ENCODE measurements at places on chromosomes 11 and 22.

DNA sequence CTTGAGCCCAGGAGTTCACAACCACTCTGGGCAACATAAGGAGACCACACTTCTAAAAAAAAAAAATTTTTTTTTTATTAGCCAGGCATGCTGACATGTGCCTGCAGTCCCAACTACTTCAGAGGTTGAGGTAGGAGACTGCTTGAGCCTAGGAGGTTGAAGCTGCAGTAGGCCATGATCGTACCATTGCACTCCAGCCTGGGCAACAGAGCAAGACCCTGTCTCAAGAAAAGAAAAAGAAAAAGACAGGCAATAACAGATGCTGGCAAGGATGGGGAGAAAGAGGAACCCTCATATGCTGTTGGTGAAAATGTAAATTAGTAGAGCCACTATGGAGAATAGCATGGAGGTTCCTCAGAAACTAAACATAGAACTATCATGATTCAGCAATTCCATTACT, 64.8 kb downstream of the PAK1 start:
- DNase-seq: no peak

- no peak for DNase-seq
These were observed 8.2 kb upstream of the FNBP4 start for GRCh38 chr11:47775240-47775869.

GRCh38 chr11:35420371-35420770, 1.0 kb upstream of the SLC1A2 start:
- DNase-seq: no peak

GRCh38 chr22:37267661-37268413, 14.5 kb upstream of the CYTH4 start:
- DNase-seq: no peak

DNA sequence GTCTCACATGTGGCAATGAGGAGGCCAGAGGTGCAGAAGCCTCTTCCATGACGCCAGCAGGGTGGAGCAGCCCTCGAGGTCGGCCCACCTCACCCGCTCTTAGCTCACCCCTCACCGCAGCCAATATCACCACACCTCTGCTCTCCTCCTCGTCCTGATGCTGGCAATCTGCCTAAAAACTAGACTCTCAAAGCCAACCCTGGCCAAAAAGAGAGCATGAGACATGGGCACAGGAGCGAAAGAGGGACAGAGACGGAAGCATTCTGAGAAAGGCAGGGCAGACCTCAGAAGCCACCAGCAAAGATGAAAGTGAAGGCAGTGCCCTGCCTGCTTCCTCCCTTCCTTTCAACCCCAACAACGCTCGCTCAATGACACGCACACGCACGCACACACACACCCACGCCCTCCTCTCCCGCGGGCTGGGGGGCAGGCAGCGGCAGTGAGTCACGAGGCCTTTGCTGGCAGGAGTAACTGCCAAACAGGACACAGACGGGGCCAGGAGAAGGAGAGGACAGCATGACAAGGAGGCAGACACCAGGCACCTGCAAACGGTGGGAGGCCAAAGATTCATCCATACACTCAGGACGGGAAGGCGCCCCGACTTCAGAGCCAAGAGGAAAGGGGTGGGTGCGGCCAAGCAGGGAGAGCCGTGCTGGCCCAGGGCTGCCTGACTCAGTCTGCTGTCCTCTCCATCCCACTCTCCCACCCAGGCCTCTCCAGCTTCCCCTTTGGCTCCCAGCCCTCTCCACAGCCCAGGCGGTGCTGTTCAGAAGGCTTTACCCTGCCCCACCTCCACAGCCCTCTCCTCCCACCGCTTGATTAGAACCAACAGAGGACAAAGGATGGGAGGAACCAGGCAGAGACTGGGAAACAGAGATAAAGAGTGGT, 11.4 kb downstream of the IGSF9B start:
- peak; percentile 51 for DNase-seq

DNA sequence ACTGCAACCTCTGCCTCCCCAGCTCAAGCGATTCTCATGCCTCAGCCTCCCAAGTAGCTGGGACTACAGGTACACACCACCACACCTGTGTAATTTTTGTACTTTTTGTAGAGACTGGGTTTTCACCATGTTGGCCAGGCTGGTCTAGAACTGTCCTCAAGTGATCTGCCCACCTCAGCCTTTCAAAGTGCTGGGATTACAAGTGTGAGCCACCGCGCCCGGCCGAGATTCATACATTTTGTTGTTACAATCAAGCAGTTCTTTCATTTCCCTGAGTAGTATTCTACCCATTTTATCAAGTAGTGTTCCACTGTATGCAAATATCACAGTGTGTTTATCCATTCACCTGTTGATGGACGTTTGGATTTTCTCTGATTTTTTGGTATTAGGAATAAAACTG, 26.6 kb upstream of the SLC35C1 start:
- no peak for DNase-seq

DNA sequence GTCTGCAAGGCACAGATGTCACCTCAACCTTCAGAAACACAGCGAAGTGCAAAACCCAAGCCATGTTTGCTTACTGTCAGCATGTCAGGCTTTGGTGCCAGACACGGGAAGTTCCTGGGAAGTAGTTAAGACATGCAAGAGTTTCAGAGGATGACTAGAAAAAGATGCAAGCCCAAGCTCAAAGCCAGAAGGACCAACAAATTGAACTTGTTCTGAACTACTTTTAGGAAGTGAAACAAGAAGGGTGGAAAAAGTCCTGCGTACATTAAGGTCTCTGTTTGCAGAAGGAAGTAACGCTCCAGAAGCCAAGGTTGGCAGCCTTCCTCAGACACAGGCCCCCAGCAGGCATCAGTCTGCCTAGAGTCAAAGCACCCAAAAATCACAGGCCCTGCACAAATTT, 2.6 kb downstream of the AP1B1 start:
- no peak for DNase-seq

DNA sequence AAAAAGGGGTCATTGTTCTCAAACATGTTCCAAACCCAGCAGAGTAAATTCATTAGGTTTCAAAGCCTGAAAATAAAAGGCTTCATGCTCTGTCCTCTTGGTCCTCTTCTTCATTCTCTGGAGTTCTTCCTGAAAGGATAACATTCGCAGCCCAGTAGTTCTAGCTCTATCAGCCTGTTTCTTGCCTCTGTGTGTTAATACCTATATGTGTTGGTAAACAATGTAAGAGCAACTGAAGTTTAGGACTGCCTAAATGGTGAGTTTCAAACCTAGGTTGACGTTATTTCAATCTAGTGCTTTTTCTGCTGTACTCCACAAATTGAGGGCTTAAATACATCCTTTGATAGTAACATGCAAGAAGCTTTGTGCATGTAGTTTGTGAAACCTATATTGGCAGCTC, 9.4 kb downstream of the AASDHPPT start:
- DNase-seq: no peak

DNA sequence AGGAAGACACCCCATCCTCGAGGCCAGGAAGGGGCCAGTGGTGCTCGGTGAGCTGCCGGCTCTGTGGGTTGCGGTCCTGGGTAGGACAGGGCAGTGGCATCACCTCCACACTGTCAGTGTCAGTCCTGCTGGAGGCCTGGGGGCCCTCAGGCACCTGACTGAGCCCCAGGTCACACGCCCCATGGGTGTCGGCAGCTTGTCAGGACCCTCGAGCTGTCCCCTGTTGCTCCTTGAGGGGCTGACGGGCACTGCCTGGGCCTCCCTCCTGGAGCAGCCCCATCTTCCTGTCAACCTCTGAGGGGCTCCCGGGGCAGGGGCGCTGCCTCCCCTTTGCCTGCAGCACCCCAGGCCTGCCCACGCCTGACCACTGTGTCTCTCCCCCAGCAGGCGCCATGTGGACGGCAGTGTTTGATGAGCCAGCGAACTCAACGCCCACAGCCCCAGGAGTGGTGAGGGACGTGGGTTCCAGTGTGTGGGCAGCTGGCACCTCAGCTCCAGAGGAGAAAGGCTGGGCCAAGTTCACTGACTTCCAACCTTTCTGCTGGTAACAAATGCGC, 35.4 kb downstream of the SBF1 start:
- no peak for DNase-seq

DNA sequence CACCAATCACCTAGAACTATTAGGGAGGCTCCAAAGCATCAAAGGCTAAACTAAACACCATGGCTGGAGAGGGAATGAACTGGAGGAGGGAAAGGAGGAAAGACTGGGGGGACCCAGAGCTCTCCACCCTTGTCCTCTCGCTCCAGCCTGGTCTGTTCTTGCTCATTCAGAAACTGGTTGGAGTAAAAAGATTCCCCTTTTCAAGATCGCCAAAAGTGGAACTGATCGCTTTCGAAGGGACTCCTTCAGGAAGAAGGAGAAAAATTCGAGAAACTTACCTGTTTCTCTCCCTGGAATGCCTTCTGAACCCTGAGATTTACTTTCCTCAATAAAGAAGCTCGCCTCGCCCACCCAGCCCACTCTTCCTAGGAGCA, 46.9 kb downstream of the OR4D9 start:
- no peak for DNase-seq

DNA sequence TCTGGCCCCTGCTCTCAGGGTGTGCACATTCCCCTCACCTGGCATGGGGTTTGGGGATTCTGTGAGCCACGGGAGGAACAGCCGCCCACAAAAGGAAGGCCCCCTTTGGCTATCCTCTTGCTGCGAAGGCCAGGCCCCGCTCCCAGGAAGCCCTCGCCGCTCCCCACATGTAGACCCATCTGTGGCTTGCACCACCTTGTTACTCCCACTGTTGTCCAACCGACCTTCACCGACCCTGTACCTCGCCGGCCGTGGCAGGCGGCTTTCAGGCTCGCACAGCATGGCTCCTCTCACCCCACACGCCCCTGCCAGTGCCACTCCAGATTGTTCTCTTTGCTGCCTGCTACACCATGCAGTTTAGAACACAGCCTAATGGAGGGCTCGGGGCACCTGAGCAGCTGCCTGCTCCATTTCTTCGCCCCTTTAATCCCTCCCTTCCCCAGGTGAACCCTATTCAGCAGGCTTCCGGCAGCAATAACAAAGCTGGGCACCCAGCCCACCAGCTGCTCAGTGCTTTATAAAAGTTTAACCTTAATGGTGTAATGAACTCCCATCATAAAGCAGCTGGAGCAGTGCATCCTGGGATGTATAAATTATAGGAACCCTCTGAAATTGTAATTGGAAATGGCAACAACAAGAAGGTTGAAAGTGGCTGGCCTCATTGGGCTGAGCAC, 10.7 kb downstream of the DAGLA start:
- no peak for DNase-seq

DNA sequence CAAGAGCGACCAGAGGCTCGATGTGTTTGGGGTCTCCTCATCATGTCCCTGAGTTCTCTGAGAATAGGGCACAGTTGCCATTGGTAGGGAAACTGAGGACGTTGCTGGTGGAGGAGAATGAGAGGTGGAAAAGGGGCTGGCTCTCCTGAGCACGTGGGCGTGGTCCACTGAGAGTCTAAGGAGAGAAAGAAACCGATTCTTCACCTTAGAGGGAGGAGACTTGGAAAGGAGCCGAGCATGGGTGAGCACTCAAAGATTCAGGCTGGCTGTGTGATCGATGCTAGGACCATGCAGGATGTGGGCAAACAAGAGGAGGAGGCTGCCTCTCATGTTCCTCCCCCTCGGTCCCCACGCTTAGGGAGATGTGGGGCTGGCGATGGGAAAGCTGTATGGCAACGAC, 19.8 kb upstream of the TLCD5 start:
- no peak for DNase-seq

DNA sequence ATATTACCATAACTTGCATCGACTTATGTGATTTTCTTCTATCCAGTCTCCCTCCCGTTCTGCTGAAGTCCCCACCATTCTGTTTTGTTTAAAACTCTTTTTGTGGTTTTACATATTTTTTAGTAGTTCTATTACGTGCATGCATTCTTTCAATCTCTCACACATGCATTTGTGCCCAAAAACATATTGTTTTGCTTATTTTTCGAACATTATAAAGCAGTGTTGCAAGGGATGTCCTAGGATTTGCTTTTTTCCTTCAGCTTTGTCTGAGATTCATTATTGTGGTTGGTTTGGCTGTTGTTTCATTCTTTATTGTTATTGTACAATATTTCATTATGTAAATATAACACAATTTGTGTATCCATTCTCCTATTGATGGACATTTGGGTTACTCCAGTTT, 235.7 kb downstream of the DYNC2H1 start:
- no peak for DNase-seq

DNA sequence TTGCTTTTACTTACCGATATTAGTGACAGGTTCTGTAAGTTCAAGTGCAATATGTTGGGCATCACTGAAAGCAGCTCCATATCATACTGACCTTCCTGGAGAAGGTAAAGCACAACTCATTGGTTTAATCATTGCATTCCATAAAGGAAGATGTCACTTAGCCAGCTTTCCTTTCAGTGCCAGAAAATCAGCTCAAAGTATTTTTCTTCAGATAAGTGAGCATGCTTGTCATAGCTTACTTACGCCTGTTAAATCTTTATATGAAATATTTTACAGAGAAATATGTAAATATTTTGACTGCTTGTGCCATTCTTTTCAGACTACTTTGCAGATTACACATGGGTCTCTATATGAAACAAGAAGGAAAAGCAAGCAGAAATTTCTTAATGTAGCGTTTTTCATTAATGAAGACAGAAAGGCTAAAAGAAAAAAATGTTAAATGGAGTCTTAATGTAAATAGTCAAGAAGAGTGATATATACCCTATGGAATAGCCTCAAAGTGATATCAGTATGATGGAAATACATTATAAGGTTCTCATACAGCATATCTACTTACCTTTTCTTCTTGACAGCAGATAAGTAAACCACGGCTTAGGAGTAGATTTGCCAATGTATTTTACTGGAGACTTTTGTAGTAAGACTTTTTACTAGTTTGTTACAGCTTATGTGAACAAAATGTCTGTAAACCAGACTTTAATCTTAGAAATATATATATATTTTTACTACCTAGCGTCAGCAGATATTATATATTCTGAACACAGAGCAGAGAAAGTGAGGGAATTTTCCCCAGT, 649.7 kb downstream of the METTL15 start:
- DNase-seq: no peak

- no peak for DNase-seq
These were observed 1.9 kb downstream of the KCNJ5 start for GRCh38 chr11:128892866-128893565.

DNA sequence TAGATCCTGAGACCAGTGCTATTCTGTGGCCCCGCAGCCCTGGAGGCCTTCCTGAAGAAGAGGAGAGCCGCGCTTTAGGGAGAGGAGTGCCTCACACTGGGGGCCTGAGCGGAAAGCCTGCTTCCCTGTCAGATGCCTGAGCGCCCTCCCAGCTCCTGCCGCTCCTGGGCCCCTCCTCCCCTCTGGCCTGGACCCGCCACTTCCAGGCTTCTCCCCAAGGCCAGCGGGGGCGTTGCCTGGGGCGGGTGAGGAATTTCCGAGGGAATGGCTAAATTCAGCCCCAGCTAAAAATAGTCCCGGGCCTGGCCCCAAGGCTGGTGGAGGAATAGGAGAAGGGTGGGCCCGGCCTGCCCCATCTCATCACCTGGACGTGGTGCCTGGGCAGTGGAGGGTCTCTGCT, 15.4 kb downstream of the ARHGEF17 start:
- DNase-seq: no peak
